ENCODE measurements at places on chromosomes 2 and 18.
A peak's percentile ranks its signal among the peaks of the same experiment; 100 is the strongest.

GRCh38 chr2:9318461-9319337 is 104.6 kb downstream of the ITGB1BP1 start:
- no peak for DNase-seq

DNA sequence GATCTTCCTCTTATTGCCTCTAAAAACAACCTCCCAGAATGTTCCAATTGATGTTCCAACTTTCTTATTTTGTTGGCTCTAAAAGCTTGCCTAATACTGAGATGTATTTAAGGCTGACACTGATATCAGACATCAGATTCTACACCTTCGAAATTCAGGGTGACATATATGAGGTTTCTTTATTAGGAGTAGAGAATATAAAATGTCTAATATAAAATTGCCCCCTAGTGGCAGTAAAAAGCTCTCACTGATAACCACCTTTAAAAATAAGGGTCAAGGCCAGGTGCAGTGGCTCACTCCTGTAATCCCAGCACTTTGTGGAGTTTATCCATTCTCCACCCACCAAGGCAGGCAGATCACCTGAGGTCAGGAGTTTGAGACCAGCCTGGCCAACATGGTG is 789.7 kb upstream of the SLC39A10 start:
- no peak for DNase-seq

DNA sequence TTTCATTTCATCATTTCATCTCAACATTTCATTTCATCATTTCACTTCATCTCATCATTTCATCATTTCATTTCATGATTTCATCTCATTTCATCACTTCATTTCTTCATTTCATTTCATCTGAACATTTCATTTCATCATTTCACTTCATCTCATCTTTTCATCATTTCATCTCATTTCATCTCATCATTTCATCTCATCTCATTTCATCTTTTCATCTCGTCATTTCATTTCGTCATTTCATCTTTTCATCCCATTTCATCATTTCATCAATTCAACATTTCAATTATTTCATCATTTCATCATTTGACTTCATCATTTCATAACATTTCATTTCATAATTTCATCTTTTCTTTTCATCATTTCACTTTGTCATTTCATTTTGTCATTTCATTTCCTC is 128.4 kb downstream of the ANKRD30BL start:
- DNase-seq = no peak

- DNase-seq = no peak
These were observed 162.6 kb upstream of the SLC39A10 start for GRCh38 chr2:195494451-195494850.

DNA sequence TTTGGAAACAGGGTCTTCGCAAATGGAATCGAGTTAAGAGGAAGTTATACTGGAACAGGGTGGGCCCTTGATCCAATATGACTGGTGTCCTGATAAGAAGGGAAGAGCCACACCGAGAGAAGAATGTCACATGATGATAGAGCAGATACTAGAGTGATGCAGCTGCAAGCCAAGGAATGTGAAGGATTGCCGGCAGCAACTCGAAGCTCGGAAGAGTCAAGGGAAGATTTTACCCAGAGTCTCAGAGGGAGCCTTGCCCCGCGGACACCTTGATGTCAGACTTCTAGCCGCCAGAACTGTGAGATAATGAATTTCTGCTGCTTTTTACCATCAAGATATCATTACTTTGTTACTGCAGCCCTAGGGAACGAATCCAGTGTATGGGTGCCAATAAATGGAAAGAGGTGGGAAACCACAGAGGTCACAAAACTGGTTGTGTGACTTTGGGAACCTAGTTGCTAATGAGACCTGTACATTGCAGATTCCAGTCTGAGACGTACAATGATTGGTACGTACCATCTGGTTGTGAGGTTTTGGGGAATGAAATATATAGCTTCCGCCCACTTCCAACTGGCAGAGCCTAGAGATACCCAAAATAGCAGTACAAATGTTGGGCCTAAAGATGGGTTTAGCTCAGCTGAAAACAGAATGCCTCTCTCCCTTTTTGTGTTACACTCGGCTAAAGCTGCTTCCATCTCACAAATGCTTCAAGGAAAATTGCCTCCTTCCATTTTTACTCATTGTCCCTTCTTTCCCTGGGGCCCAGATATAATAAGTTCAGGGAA is 28.6 kb upstream of the VWA3B start:
- no peak for DNase-seq

GRCh38 chr2:207450186-207450585 is 79.6 kb upstream of the CREB1 start:
- DNase-seq = no peak

DNA sequence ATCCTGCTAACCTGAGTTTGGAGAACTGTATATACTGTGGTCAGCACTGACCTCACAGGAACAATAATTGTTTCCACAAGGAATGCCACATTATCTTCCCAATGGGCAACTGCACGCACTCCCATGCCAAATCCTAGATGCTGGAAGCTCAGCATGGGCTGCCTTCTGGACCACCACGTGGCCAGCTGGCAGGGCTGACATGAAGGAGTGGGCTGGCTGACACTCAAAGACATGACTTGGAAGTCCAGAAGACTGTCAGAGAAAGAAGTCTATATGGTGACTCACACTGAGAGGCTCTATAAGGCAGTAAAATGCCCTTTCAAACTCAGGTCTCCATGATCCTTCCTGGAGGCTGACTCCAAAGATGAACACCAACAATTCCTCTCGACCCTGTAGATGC is 98.4 kb upstream of the RNF152 start:
- no peak for DNase-seq

- DNase-seq = no peak
These were observed 35.4 kb downstream of the PDE1A start for GRCh38 chr2:182391443-182391842.

DNA sequence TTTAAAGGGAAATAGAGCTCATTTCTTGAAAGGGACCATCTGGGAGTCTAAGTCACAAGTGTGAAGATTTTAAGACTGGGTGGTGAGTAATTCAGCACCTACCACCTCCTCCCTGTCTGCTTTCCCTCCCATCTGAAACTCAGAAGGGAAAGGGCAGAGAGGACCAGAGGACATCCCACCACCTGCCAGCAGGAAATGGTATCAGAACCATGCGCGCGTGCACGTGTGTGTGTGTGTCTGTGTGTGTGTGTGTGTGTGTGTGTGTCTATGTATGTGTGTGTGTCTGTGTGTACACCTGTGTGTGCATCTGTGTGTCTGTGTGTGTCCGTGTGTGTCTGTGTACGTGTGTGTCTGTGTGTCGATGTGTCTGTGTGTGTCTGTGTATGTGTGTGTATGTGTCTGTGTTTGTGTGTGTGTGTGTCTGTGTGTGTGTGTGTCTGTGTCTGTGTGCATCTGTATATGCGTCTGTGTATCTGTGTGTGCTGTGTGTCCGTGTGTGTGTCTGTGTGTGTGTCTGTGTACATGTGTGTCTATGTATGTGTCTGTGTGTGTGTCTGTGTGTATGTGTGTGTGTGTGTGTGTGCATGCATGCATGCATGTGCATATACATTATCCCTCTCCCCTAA is 76.8 kb downstream of the ZFP36L2 start:
- no peak for DNase-seq

DNA sequence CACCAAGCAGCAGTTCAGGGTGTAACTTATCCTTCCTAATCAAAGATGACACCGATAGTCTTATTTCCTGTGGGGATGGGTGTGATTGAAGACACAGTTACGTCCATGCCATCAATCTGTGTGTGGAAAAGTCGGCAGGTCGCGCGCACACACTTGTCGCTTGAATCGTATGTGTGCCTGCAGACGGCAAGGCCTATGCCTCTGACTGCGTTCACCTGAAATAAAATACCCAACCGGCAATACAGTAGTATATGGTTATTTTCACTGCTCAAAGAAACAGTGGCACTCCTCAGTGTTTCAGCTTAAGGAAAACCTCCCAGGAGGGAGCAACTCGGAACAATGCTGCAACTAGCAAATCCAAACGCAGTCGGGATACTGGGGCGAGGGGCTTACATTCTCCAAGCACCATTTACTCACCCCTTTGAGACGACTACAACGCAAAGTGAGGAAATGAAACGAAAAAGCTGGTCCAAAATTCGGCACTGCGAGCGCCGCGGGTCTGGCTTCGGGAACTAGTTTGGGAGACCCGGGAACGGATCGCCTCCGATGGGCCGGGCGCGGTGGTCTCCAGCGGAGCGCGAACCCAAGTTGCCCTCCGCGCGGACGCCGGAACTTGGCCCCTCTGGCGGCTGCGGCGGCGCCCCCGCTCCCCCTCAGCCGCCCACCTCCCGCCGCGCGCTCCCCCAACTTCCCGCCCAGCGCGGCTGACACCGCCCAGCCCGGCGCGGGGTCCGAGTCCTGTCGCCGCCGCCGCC is 675 bp downstream of the PRKD3 start:
- DNase-seq = no peak

DNA sequence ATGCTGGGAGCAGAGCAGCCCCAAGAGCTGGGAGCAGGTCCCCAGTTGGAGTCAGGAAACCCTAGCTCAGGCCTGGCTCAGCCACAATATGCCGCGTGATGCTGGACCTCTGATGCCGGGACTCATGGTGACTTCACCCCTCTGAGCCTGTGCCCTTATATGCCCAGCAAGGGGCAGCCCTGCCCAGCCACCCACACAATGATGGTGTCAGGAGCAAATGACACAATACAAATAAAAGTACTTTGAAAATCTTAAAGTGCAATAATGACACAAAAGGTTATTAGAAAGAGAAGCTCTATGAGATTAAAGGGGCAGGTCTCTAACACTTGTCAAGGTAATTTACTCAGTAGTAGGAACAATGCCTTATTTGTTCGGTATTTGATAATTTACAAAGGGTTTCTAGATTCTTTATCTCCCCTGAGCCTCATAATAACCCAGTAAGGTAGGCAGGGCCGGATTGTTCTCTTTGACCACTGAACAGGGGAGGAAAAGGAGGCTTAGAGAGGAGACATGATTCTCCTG is 18.3 kb upstream of the KIF3C start:
- no peak for DNase-seq

DNA sequence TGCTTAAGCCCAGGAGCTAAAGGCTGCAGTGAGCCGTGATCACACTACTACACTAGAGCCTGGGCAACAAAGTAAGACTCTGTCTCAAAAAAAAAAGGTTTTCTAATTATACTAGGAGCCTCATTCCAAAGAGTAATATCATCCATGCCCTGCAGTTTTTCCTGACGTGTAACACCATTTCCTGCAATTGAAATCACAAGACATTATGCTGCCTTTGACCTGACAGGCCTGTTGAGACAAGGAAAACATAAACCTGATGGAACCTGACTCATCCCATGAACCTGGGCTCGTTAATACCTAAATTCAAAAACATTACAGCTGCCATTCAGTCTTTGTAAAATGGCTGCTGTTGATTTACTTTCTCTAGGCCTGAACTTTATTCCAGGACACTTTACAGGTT is 58.7 kb upstream of the PEX13 start:
- DNase-seq = no peak

- no peak for DNase-seq
These were observed 1301.4 kb upstream of the PIK3C3 start for GRCh38 chr18:40653682-40654081.

- no peak for DNase-seq
These were observed 234.4 kb downstream of the SOCS6 start for GRCh38 chr18:70523035-70523791.

DNA sequence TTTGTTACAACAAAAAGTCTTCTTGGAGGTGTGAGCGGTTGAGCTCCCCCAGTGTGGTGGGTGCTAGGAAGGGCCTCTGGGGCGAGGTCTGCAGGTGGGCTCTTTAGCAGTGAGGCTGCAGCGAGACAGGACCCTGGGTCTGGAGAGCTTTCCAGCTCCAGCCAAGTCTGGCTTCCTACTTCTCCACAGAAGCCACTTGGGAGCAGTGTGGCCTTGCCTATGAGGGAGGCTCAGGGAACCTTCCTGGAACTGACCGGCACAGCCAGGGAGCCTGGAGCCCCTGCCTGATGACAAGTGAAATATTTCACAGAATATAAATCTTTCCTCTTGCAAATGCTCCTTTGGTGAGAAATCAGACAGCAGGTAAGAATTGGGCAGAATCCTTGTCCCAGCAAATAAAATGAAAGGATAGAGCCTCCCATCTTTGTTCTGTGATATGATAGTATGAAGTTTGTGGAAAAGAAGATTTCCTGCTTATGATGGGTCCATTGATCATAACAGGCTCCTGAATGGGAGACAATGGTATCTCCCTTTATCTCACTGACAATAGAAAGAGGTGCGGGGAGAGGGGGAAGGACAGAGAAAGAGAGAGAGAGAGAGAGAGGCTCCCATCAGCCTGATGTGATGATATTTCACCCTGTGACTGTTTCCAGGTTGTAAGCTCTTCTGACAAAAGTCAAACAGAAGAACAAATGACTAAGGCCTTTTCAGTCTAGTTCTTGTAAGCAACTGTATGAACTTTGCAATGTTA is 289.8 kb upstream of the SPRED2 start:
- no peak for DNase-seq

GRCh38 chr2:186531257-186531775 is 45.3 kb downstream of the ZC3H15 start:
- no peak for DNase-seq

- peak; percentile 21 for DNase-seq
These were observed 129.0 kb downstream of the NCK2 start for GRCh38 chr2:105873721-105874120.

GRCh38 chr2:75602724-75603342 is 42.1 kb upstream of the EVA1A start:
- DNase-seq = no peak

DNA sequence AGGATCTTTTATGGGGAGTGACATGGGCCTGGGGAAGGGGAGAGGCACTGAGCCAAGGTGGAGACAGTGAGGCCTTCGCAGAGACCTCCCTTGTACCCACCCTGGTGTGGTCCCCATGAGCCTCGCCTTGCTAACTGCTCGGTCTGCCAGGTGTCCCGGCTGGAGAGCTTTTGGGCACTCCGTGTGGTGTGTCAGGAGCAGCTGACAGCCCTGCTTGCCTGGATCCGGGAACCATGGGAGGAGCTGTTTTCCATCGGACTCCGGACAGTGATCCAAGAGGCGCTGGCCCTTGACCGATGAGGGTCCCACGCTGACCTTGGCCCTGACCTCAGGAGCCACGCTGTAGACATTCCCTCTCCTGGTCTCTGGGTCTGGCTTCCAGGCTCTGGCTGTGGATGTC is 11.5 kb upstream of the SLC4A3 start:
- DNase-seq = no peak

DNA sequence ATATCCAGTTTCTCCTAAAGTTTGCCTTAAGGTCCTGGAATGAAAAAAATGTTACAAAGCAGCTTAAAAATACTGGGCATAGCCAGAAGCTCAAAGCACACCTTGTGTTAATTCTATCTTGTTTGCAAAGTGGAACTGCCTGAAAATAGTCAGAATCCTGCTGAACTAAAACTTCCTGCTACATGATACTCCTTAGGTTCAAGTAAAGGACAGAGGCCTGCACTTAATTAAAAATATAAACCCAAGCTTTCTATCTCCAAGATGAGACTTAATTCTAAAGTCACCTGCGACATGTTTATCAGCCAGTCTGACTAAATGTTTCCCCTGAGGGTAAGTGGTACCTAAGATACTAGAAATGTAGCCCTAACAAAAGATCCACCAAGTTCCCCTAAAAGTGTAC is 103.4 kb downstream of the CHST9 start:
- DNase-seq = no peak

- no peak for DNase-seq
These were observed 2.0 kb downstream of the NBEAL1 start for GRCh38 chr2:203016716-203017115.

- no peak for DNase-seq
These were observed 440.9 kb upstream of the NRXN1 start for GRCh38 chr2:51472783-51473182.
